Stimulated activated CD4-positive, alpha-beta T cell treated with anti-CD3 and anti-CD28 coated beads, TNF-alpha, amount 100 ng/mL, for 48 hours (primary cell): ENCODE measurements at places on chromosomes 2 and 18.

DNA sequence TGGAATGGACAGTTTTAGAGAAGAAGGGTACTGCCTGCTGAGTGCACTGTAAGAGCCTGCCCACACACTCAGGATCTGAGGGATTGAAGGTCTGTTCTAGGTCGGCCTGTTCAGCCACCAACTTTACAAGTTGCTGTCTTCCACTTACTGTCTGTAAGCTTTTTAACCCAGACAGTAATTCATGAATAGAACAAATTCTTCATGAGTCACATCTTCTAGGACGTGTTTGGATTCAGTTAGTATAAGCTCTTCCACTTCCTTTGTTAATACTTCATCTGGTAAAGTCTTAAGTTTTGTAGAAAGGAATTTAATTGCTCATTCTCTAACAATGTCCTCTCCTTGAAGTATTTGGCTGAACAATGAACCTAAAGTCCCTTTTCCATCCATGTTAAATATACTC lies 74.6 kb downstream of the PDE11A start:
- DNase-seq = no peak

DNA sequence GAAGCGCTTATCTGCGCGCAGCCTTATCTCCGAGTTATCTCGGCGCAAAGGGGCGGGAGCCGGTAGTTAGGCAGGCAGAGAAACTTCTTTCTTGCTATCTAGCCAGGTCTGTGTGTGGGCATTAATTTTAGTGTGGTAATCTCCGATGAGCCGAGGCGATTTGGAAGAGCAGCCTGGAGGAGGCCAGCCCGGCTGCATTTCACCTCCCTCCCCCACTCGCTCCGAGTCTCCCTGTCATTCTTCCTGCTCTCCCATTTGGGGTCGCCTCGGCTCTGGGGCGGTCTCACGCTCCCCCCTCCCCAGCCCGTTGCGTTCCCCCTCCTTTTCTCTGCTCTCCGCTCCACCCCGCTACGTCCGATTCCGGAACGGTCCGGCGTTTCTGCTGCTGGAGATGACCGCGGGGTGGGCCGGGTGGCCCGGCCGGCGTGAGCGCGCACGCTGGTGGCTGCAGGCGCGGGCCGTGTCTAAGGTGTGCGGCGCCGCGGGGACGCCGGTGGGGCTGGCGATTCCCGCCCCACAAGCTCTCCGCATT lies 566 bp downstream of the GATA6 start:
- no peak for DNase-seq

DNA sequence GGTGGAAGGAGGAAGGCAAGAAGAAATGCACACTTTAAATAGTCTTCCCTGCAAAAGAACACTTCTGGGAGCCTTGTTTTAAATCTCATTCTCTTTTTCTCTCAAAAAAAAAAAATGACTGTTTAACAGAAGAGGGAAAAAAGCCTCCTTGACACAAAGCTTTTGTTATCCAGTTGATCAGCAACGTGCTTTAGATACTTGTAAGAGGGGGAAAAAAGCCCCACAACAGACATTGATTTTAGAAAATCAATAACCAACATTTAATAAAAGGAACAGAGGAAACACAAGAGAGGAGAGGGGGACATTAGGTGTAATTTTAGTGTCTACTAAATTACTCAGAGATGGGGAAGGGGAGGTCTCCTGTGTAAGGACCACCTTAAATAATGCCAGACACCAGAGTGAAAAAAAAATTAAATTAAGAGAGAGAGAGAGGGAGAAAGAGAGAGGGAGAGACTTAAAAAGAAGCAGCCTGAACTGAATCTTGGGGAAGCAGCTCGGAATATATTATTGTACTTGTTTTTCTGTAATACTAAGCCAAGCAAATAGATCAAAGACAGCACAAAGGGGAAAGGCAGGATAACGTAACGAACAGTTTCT lies 4.7 kb downstream of the ZEB2 start:
- no peak for DNase-seq

DNA sequence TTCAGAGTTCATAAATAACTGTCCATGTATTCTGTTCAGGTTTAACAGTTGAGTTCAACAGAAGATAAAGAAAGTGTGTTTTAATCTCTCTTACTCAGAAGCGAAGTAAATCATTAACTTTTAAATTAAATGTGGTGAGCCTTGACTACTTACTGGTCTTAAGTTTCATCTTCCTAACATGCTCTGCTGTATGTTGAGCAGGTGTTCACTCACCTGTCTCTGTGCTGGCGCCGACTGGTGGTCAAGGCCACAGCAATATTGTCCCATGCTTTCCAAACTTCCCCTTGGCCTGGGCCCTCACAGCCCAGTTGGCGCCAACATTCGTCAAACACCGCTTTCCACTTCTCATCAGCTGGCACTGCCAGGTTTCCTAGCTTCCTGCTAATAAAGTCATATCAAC lies 17.0 kb upstream of the MPP4 start:
- no peak for DNase-seq

DNA sequence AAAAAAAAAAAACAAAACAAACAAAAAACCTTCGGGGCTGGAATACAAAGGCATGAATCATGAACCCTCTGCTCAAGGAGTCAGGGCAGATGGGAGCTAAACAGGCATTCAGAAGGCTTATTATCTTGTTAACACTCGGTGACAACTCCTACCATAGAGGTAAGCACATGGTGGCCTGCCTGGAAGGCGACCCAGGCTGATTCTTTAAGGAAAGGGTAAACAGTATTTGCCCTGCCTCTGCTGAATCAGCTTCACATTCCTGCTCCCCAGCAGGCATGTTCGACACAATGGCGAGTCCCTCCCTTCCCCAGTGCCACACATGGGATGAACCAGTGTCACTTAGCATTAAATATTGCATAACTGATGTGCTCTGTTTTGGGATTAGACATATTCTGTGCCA lies 191.9 kb downstream of the ARL4C start:
- DNase-seq = no peak

DNA sequence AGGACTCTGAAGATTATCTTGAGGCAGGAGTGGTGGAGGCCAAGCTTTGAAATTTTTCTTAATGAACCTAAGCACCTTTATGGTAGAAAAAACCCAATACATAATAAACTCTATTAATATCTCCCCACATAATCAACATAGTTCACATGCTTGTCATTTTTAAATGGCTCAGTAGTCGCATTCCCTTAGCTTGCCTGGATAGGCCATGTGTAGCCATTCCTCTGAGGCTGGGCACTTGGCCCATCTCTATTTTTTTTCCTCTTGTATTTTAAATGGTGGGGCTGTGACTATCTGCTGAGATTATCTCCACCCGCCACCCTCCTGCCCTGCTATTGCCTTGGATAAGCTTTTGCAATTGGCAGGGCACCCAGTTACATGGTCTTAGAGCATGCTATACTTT lies 143.1 kb downstream of the FHOD3 start:
- no peak for DNase-seq
